AG04450 (cell line): ENCODE measurements at places on chromosomes 1 and 21.

DNA sequence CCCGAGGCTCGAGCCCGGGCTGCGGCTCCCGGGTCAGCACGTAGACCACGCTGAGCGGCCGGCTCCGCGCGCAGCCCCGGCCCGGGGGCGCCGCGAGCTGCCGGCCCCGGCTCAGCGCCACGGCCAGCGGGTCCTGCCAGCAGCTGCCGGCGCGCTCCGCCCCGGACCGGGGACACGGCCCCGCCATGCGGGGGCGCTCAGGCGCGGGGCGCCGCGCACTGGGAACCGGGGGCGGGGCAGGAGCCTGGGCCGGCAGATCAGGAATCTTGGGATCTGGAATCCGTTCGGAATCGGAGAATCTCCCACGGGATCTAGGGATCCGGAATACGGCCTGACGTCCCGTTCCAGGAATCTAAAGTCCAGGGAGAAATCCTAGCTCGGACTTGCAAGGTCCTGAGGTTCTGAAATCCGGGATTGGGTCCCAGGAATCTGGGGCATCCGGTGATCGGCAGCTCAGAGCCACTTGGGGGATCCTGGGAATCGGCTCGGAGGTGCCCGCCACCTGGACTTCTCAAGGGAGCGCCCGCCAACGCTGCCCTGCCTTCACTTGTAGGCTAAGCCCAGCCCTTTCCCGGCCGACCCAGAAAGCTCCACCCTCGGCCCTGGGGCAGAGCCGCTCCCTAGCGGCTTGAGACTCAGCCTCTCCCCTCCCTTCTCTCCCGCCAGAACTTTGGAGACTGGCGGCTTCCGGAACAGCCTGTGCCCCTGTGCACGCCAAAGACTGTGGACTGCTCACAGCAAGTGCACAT is at the start of gene MAP3K6:
Gene MAP3K6, minus strand, starts transcription at position 551 of the 749 bp plus-strand sequence. Its CDS starts 364 bp downstream, at position 187.
- peak; percentile 18 for DNase-seq

DNA sequence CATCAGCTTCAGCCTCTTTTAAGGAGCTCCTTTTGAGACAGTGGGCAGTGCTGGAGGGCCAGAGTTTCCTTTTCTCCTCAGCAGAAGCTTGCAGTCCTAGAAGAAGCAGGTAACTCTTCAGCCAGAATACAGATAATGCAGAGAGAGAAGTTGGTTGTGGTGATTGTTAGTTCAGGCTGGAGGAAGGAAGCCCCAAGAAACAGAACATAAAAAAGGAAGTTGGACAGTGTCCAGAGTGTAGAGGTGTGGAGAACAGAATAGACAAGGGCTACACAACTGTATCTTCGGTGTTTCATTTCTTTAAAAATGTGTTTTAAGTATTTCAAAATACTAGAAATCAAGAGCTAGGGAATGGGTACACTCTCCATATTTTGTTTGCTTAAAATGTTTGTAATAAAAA is 6.4 kb upstream of the TACSTD2 start:
- DNase-seq, result no peak

- no peak for DNase-seq
Observed at GRCh38 chr1:201877877-201878401, 10.8 kb upstream of the SHISA4 start.

GRCh38 chr1:93692451-93692861 is 10.8 kb upstream of the BCAR3 start:
- no peak for DNase-seq

GRCh38 chr1:210689826-210690225 is 361.1 kb downstream of the HHAT start:
- DNase-seq, result no peak

GRCh38 chr1:151720554-151720953 is 768 bp upstream of the RIIAD1 start:
- no peak for DNase-seq

DNA sequence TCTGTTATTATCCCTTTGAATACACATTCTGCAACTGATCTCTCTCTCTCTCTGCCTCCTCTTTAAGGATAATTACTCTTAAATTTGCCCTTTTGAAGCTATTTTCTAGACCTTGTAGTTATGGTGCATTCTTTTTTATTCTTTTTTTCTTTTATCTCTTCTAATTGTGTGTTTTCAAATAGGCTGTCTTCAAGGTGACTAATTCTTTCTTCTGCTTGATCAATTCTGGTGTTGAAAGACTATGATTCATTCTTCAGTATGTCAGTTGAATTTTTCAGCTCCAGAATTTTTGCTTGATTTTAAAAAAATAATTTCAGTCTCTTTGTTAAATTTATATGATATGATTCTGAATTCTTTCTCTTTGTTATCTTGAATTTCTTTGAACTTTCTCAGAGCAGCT is 95.6 kb upstream of the GPR52 start:
- no peak for DNase-seq

DNA sequence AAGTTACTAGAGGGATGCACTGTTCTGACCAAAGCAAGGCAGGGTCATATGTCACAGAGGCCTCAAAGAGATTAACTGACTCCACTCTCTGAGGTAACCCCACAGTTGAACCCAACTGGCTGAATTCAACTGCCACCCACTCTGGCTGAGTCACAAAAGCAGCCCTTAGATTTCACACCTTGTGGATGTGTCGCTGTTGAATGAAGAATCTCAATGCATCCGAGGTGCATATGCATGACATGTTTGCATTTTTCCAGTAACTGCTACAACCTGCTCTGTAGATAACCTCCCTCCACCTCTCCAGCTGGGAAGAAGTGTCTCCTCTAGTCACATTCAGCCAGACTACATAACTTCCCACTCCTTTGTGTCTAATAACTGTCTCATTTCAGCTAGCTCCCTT is 27.9 kb upstream of the KIF21B start:
- DNase-seq, result no peak

DNA sequence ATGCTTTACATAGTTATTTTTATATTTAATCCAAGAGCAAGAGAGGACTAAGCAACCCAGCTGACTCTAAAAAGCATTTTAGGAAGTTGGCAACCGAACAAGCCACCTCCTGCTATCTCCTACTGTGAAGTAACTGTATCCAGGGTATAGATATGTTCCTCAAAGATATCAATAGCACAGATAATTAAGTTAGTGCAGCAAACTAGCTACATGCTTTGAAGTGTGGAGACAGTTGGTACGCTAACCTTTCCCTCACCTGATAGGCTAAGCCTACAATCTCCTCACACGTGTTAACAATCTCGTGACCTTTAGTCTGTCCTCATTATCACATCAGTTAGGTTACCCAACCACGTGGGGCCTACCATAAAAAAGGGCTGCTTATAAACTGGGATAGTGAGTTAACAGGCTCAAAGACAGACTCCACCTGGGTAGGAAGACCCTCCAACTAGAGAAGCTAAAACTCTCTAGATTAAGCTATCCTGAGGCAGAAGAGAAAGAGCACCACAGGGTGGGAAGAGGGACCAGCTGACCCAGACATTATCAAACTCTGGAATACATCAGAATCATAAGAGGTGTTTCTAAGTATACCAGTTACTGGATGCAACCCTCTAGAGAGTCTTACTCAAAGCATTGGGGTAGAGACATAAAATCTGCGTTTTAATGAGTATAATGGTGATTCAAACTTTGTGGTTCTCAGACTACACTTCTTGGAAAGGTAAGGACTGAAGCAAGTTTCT is 340.1 kb upstream of the ESRRG start:
- no peak for DNase-seq

DNA sequence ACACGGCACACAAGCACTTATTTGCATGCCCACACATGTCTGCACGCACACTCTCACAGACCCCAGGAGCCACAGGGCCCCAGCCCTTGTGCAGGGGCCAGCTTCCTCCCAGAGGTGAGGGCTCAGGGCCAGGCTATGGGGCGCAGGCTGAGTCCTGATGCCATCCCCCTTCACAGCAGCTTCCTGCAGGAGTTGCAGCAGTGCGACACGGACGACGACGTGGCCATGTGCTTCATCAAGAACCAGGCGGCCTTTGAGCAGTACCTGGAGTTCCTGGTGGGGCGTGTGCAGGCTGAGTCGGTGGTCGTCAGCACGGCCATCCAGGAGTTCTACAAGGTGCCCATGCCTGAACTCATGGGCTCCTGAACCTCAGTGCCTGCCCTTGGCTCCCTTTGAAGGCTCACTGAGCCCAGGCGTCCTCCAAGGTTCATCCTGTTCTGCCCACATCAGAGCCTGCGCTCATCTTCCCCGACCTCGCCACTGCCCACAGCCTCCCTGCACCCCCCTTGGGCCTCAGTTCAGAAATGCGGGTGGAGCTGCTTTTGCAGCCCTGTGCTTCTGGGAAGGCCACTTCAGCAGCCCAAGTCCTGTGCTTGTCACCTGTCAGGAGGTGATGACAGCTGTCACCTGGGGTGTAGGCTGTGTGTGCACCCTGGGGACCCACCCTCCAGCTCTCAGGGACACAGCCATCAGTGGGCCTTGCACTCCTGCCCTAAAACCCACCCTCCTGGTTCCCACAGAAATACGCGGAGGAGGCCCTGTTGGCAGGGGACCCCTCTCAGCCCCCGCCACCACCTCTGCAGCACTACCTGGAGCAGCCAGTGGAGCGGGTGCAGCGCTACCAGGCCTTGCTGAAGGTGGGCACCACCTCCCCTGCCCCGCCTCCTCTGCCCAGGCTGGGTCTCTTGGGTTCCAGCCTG is 66.6 kb downstream of the TRIM11 start:
- no peak for DNase-seq

- DNase-seq, result peak; percentile 69
Observed at GRCh38 chr1:8373581-8374241, 55.8 kb downstream of the SLC45A1 start.

DNA sequence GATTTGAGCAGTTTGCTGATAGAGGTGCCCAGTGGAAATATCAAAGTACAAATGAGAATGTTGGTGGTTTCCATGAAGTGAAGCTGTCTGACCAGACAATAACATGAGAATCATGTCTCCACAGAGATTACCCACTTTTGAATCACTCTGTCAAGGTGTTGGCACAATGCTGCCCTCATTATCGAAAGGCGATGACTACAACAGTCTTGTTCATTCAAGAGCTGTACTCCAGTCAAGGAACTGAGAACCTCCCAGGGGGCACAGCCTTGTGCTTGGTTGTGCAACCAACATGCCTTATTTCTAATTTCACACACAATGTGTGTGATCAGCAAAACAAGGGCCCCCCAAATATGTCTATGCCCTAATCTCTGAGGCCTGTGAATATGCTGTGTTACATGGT is 35.7 kb downstream of the ETS2 start:
- DNase-seq, result no peak

DNA sequence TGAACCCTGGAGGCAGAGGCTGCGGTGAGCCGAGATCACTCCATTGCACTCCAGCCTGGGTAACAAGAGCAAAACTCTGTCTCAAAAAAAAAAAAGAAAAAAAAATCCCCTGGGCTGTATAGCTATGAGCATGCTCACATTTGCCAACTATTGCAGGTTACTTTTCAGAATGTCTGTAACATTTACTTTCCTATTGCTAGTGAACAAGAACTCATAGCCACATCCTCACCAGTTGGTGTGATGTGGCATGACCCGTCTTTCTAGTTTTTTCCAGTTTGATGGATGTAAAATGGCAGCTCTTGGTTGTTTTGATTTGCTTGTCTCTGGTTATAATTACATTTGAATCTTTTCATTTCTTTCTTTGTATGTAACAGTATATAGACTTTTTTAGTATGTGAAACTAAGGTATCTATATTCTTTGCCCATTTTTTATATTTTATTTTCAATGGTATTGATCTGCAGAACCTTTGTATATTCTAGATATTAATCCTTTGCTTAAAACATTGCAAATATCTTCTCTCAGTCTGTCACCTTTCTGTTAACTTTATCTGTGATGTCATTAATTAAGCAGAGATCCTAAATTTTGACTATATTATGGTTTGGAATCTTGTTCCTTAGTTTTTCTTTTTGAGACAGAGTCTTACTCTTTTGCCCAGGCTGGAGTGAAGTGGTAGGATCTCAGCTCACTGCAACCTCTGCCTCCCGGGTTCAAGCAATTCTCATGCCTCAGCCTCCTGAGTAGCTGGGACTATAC is 11.6 kb downstream of the MED18 start:
- DNase-seq, result no peak

GRCh38 chr1:100217834-100218233 is 31.8 kb downstream of the DBT start:
- no peak for DNase-seq

GRCh38 chr1:6243993-6244392 is at the start of gene HES3:
TSS of gene HES3 (plus strand) at chr1:6244179. CDS start at chr1:6244366, 187 bp downstream.
- DNase-seq, result no peak

- no peak for DNase-seq
Observed at GRCh38 chr1:45037456-45037855, 25.4 kb downstream of the UROD start.

DNA sequence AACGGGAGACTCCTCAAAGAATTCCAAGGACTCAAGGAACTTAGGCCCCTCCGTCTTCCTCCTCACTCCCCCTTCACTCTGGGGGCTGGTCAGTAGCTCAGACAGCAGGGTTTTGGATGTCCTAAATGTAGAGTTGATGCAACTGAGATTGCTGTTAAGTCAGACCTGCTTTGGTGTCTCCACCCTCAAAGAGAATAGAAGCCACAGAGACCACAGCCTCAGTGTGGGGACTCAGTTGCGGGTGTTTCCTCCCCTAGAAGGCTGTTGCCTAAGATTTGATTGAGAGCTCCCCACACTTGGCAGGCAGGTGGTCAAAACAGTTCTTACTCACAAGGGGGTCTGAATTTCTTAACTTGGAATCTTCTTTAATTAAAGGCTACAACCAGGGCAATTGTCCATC is 7.6 kb downstream of the MAN1C1 start:
- no peak for DNase-seq

- DNase-seq, result no peak
Observed at GRCh38 chr1:30929135-30929889, 20.8 kb upstream of the SDC3 start.

DNA sequence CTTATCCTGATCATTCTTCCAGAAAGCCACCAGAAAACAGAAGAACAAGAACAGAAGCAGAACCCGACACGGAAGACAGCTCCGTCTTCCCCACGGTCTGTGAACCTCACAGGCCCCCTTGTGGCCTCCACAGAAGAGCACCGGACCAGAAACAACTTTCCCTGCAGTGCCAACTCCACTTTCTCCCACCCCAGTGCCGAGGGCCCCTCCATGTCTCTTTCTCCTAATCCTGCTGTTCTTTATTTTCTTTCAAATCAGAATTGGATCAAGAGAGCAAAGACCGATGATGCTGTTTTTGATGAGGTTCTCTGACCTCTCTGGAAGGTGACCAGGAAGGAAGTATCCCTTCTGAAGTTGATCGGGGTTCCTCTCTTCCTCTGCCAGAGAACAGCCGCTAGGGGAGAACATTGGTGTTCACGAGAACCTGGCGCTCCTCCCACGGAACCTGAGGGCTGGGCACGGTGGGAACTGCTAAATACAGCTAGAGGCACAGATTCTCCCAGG is 58.9 kb upstream of the CTTNBP2NL start:
- DNase-seq, result peak; percentile 11

GRCh38 chr1:50080904-50081586 is 27.7 kb upstream of the ELAVL4 start:
- no peak for DNase-seq

DNA sequence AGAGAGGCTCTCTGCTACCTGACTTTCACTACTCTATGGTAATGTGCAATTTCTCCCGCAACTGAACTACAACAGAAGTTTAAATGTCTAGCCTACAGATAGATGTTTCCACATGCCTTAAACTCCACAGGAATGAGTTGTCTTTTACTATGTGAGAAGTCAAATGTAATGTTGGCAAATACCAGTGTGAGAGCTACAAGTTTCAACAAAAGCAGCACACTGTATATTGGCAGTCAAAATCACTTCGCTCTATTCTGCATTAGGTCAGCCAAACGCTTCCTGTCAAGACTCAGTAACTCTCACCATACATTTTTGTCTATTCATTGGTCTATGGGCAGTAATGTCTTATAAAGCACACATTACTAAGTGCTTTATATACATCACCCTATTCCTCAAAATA is 41.9 kb downstream of the LUZP1 start:
- peak; percentile 55 for DNase-seq

- no peak for DNase-seq
Observed at GRCh38 chr1:223645903-223646302, 19.6 kb downstream of the CAPN8 start.
